ENCODE measurements at places on chromosomes 16 and 17.
A peak's percentile ranks its signal among the peaks of the same experiment; 100 is the strongest.

GRCh38 chr16:21654881-21655280 lies 2.5 kb upstream of the IGSF6 start:
- DNase-seq = no peak

- peak; percentile 7 for DNase-seq
Observed at GRCh38 chr16:10817514-10817913, 1.1 kb downstream of the TVP23A start.

DNA sequence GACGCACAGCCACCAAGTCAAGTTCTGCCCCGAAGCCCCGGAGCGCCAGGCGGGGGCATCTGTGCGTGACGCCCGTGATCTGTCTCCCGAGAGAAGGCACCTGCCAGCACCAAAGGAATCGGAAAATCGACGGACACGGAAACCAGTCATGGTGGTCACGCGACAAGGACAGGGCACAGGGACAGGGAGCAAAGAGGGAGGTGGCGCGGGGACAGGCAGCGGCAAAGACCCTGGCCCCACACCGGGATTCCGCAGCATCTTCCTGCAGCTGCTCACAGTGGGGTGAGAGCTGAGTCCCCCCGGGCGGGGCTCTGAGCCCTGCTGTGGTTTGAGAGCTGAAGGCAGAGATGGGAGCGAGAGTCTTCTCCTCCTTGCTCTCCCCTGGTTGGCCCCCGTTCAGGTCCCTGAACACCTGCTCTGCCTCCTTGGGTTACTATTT lies 56.4 kb downstream of the ABR start:
- DNase-seq = no peak

- no peak for DNase-seq
Observed at GRCh38 chr17:39219647-39220154, 6.0 kb downstream of the STAC2 start.
